ENCODE measurements at places on chromosomes 11 and 22.
A peak's percentile ranks its signal among the peaks of the same experiment; 100 is the strongest.

DNA sequence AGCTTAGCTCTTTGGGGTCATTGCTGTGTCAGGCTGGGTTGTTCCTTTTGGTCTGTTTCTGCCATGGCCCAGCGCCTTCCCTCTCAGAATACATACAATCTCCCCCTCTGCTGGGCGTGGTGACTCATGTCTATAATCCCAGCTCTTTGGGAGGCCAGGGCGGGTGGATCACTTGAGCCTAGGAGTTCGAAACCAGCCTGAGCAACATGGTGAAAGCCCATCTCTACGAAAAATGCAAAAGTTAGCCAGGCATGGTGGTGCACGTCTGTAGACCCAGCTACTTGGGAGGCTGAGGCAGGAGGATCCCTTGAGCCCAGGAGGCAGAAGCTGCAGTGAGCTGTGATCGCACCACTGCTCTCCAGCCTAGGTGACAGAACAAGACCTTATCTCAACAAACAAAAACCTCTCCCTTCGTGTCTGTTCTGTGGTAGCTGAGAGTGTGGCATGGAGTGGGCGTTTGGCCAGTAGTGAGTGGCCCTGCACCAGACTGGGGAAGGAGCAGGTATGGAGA lies 46.7 kb upstream of the RAB1B start:
- DNase-seq: peak; percentile 60

- DNase-seq: no peak
These were observed 14.0 kb upstream of the NRIP3 start for GRCh38 chr11:9017773-9018172.

- no peak for DNase-seq
These were observed 3.7 kb downstream of the MAFF start for GRCh38 chr22:38205261-38206128.

GRCh38 chr11:131108760-131109159 lies 192.5 kb upstream of the SNX19 start:
- DNase-seq: no peak

DNA sequence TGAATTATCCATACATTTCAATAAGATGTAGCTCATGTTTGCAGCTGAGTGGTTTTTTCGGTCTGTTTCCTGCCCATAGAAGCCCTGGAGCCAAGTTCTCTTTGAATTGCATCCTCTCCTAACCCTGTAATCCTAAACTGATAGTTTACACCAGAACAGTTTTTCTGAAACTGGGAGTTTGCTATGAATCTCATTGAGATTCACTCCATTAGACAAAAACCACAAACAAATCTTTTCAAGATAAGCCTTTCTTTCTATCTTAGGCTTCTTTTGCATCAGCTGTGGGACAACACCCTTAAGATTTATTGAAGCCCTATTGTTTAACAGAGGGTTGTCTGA lies 324.8 kb downstream of the DYNC2H1 start:
- DNase-seq: no peak

GRCh38 chr11:123754101-123754568 lies at the start of gene OR6X1:
OR6X1 (minus strand) TSS chr11:123754518; CDS start chr11:123754518, 0 bp downstream.
- DNase-seq: no peak

GRCh38 chr11:110479108-110480101 lies 49.7 kb downstream of the FDX1 start:
- DNase-seq: no peak

- no peak for DNase-seq
These were observed 802.4 kb downstream of the TBC1D22A start for GRCh38 chr22:47564651-47565434.

- DNase-seq: no peak
These were observed 16.3 kb upstream of the GPR83 start for GRCh38 chr11:94417386-94417987.

DNA sequence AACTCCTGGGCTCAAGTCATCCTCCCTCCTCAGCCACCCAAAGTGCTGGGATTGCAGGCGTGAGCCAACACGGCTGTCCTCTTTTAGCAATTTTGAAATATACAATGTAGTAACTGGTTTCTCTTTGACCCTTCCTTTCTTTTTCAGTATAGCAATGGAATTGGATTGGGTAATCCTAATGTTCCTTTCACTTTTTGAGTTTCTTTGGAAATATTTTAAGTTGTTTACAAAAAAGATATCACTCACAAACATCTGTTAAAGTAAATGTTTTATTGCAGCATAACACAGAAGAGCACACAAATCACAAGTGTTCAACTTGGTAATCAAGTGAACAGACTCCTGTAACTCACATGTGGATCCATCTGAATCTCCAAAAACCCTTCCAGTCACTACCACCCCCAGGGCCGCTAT lies 44.6 kb upstream of the EP300 start:
- DNase-seq: no peak

- DNase-seq: no peak
These were observed 36.7 kb downstream of the TPST2 start for GRCh38 chr22:26553056-26553752.

DNA sequence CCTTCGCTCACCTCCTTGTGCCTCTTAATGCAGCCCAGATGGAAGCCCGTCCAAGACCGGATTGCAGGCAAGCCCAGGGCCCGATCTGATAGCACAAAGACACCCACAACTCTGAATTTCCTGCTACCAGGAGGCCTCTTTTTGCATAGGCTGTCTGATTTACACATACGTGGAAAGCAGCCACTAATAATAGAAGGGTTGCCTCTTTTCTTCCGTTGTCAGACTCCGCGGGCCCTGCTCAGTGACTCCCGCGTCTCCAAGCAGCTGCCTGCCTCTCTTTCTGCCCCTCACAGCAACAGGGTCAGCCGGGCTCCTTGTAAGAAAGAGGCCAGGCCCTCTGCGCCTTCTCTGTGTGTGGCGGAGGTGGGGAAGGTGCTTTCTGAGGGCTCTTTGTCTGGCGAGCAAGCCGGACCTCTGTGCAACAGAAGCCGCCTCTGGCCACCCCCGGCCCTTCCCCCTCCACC lies 26.7 kb downstream of the FLI1 start:
- peak; percentile 62 for DNase-seq

DNA sequence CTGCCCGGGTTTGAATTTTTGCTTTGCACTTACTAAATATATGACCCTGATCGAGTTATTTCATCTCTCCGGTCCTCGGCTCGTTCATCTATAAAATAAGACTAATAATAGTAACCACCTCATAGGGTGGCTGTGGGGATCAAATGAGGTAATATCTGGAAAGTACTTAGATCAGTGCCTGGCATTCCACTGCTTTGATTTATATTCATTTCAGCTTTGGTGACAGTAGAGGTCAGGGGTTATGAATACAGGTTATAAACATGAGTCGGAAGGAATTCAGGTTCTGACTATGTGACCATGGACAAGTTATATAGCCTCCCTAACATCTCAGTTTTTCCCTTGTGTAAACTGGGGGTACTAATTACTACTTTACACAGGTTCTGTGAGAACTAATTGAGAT lies 2.9 kb upstream of the TEAD1 start:
- DNase-seq: no peak

- no peak for DNase-seq
These were observed 22.7 kb upstream of the IL17REL start for GRCh38 chr22:50035131-50035881.

GRCh38 chr11:393219-394033 lies 583 bp upstream of the PKP3 start:
- DNase-seq: no peak

- no peak for DNase-seq
These were observed 185.4 kb upstream of the GUCY1A2 start for GRCh38 chr11:107203656-107204055.

- DNase-seq: no peak
These were observed 9.7 kb downstream of the KDELR3 start for GRCh38 chr22:38477585-38477984.

GRCh38 chr22:49540913-49541692 lies 286.6 kb downstream of the BRD1 start:
- DNase-seq: no peak

Measured in GM13976 (cell line).